ENCODE measurements at places on chromosomes 3 and 15. TPM values are rescaled to one million over a fixed set of nuclear protein-coding genes. Genes with fewer than 3 reads are reported as not detected.

Gene IQCF5
- total RNA-seq, result not detected

Gene TUBGCP5
- total RNA-seq, result 19.8 TPM

Gene AEN
- 55.9 TPM for total RNA-seq

Gene KBTBD12
- total RNA-seq, result not detected

Gene LMOD3
- not detected for total RNA-seq

All from tracheal epithelial cell (primary cell).